ENCODE measurements at places on chromosomes 2 and 18.
A peak's percentile ranks its signal among the peaks of the same experiment; 100 is the strongest.

DNA sequence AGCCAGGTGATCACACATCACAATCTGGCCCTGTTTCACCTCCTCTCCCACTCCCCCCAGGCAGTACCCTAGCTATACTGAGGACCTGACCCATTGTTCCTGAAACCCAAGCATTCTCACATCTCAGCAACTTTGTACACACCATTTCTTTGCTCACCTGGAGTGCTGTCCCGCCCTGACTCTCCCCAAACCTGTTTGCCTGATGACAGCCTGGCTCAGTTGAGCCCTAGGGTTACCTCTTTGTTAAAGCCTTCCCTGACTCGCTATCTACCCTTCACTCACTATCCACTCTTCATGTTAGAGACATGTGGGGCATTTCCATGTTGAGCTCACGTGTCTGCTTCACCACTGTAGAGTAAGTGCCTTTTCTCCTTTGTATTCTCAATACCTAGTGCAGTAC, 49.1 kb downstream of the GREB1L start:
- DNase-seq, result no peak

- DNase-seq, result no peak
These were observed 940 bp upstream of the BOLA3 start for GRCh38 chr2:74148457-74149246.

- no peak for DNase-seq
These were observed 53.7 kb downstream of the SH2D6 start for GRCh38 chr2:85472261-85472660.

DNA sequence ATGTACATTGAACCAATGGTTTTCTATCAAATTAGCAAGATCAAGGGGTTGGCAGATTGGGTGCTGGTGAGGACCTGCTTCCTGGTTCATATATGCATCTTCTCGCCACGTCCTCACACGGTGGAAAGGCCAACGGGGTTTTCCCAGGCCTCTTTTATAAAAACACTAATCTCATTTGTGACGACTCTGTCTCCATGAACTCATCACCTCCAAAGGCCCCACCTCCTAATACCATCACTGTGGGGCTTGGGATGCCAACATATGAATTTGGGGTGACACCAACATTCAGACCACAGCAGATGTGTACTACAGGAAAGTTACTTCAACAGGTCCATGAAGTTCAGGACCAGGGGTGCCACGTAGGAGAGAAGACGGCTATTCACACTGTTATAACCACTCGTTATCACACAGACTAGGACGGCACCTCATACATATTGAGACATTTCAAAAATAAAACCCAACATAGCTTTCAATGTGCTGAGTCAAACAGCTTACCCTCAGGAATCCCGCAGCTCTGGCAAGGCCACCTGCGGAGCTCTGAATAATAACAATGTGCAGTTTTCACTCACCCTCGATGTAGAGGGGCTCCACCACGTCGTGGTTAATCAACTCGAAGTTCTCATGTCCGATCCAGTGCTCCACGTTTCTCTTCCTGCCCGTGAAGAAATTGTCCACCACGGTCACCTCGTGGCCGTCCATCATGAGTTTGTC, 49.3 kb downstream of the UXS1 start:
- DNase-seq, result no peak

- DNase-seq, result no peak
These were observed 316.4 kb downstream of the DSEL start for GRCh38 chr18:67199993-67200617.

DNA sequence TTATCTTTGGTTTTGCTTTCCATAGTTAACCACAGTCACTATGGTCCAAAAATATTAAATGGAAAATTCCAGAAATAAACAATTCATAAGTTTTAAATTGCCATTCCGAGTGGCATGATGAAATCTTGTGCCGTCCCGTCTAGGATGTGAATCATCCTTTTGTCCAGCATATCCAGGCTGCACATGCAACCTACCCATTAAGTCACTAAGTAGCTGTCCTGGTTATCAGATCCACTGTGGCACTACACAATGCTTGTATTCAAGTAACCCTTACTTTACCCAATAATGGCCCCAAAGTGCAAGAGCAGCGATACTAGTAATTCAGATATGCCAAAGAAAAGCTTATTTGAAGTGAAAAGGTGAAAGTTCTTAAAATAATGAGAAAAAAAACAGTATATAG, 10.7 kb downstream of the USP34 start:
- DNase-seq, result no peak

DNA sequence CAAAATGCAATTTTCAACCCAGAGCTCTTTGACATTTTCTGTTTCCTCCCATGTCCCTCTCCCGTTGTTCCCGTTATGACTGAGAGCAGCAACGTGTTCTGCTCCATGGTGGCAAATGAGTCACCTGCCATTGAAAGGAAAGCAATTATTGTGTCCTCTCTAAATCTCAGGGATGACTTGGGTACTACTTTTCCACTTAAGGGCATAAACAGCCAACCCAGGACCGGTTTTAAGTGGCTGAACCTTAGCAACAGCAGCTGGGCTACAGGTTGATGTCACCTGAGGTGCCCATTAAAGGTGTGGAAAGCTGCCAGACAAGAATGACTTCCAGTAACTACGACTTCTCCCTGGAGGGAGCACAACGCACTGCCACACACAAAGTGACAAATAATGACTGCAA, 236.8 kb downstream of the NCKAP5 start:
- no peak for DNase-seq

DNA sequence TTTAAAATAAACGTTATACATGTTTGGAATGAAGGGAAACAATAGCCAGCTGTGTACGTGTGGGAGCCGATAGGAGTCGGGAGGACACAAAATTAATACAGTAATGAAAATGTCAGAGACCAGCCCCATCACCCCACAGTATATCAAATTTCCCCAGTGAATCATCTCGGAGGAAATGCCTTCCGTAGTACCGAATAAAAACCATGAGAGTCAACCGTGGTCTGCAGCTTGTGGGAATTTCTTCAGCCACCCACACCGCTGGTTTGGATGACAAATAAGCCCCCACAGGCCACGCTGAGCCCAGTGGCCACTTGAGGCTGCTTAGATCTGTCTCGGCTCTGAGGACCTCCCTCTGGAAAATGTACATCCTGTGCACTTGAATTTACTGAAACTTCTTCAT, 133.7 kb downstream of the COL6A3 start:
- no peak for DNase-seq

DNA sequence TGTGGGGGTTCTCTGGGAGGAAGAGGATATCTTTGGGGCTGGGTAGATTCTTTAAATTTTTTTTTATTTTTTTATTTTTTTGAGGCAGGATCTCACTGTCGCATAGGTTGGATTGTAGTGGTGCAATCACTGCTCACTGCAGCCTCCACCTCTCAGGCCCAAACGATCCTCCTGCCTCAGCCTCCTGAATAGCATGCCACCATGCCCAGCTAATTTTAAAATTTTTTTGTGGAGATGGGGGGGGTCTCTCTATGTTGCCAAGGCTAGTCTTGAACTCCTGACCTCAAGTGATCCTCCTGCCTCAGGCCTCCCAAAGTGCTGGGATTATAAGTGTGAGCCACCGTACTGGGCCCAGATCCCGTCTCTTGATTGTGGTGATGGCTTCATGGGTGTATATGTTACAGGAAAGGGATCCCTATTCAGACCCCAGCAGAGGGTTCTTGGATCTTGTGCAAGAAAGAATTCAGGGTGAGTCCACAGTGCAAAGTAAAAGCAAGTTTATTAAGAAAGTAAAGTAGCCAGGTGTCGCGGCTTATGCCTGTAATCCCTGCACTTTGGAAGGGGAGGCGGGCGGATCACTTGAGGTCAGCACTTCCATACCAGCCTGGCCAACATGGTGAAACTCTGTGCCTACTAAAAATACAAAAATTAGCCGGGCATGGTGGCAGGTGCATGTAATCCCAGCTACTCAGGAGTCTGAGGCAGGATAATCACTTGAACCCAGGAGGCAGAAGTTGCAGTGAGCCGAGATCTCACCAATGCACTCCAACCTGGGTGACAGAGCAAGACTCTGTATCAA, 2.0 kb upstream of the C2orf68 start:
- DNase-seq, result no peak

DNA sequence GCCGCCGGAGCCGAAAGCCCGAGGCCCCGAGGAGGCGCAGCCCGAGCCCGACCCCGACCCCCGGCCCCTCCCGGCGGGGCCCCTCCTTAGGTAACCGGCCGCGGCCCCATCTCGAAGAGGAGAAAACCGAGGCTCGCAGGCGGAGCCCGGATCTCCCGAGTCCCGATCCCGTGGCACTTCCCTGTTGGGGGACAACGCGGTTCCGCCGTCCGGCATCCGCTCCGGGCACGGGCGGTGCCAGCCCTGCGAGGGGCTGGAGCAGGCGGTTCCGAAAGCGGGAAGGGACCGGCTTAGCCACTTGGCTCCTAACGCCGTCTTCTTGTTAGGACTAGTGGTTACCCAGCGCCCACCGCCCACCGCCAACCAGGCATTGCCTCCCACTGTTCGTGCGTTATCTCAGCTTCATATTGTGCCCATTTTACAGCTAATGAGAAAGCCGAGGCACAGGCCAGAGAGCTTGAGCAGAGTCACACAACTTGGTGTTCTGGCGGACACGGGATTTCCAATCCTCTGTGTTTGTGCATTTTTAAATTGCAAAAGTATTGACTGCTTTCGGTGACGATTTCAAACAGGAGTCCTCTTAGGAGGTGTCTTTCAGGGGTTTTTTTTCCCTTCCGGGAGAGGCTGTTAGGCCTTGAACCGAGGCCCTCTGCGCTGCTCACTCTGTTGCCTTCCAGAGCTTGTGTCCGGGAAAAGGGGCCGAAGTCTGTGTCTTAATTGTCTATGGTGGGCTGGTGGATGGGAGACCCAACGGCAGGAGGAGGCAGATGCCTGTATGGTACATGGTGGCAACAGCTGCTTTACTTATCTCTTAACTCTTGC, 562 bp downstream of the CENPA start:
- DNase-seq, result peak; percentile 81

GRCh38 chr2:8087480-8087840, 594.4 kb upstream of the ID2 start:
- no peak for DNase-seq

DNA sequence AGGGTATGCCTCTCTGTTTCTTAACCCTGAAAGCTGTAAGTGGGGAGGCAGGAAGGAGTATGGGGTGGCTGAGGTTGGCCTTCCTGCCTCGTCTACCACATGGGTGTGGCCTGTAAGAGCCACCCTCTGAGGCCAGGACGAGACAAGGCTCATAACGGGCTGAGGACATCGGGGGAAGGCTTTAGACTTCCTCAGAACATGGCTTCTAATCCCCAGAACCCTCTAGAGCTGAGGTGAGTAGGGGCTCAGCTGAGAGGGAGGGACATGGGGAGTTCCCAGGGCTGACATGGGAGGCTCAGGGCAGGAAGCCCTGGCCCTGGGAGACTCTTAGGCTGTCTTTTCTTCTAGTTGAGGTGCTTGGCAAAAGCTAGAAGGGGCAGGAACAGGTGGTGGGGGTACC, 36.7 kb downstream of the EMX1 start:
- peak; percentile 35 for DNase-seq

DNA sequence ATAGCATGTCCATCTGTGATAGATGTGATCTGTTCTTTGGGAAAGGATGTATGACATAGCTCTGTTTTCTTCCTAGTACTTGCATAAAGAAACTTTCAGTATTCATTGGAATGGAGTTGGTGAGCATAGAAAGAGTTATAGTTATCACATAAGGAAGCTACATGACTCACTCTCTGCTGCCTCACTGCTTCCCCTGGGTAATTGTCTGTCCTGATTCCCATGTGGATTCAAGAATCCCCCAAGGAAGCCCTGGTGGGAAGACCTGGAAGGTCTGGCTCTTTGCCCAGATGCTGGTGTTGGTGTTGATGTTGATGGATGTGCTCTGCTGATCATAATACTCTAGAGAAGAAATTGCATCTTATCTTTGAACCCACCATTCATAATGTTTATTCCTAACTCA, 60.6 kb downstream of the PTPN4 start:
- no peak for DNase-seq

DNA sequence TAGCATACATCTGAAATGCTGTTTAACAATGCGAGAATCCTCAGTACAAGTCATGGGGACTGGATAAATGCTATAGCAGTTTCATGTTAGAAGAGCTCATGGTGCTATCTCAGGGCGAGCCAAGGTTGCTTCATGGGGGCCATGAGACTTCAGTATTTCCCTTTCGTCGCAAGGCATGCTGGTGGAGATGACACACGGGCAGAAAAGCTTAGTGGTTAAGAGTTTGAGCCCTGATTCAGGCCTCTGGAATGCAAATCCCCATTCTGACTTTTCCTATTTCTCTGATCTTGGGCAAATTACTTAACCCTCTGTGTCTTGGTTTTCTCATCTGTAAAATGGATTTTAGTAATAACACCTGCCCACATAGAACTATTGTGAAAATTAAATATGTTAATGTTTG, 57.4 kb upstream of the EPHA4 start:
- no peak for DNase-seq

- no peak for DNase-seq
These were observed 311.2 kb upstream of the CRIM1 start for GRCh38 chr2:36044411-36044810.

GRCh38 chr2:101698014-101698843, 722 bp downstream of the MAP4K4 start:
- DNase-seq, result no peak

DNA sequence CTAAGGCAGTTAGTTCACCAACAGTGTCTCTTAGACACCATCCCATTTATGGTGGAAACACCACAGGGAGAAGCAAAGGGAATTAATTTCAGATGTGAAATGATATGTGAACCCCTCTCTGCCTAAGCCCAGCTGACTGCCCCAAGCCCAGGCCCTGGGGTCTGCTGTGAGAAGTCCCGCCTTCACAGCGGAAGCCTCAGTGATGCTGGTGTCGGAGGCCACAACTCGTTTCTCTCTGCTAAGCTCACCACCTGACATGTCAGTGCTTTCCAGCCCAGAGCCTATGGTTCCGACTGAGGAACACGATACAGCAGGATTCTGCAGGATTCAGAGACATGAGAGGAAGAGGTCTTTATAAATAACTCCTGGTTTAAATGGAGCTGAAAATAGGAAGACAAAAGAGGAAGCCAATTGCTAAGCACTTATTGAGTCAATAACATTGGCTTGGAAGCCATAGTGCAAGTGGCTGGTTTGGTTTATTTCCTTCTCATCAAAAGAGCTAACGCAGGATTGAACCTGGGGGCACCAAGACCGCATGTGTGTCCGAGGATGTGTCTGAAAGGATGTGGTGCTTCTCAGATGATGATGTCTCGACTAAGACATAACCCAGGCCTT, 21.9 kb upstream of the LOXHD1 start:
- DNase-seq, result peak; percentile 9

DNA sequence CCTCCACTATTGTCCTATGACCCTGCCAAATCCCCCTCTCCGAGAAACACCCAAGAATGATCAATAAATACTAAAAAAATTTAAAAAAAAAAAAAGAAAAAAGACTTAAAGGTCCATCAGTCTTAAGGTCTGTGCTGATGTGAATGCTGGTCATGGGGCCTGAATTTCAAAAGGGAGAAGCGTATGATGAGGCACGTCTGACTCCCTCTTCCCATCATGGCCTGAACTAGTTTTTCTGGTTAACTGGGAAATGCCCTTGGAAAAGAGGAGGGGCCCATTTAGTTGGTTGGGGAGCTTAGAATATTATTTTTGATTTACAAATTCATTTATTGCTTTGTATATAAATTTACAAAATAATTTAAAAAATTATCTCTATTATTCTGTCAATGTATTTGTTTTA, 291.0 kb upstream of the CDH19 start:
- no peak for DNase-seq

GRCh38 chr2:203574824-203575223, 39.7 kb upstream of the RAPH1 start:
- DNase-seq, result no peak

GRCh38 chr2:86790134-86790675, 508 bp downstream of the CD8A start:
- no peak for DNase-seq

GRCh38 chr2:158960193-158960592, 8.2 kb upstream of the TANC1 start:
- no peak for DNase-seq

- DNase-seq, result no peak
These were observed 119.5 kb downstream of the COL6A3 start for GRCh38 chr2:237294460-237294859.

Data from Right ventricle myocardium inferior (tissue), 1 donor.